ENCODE measurements at places on chromosomes 4 and X. TPM values are rescaled to one million over a fixed set of nuclear protein-coding genes. Genes with fewer than 3 reads are reported as not detected.
A peak's percentile ranks its signal among the peaks of the same experiment; 100 is the strongest.

DNA sequence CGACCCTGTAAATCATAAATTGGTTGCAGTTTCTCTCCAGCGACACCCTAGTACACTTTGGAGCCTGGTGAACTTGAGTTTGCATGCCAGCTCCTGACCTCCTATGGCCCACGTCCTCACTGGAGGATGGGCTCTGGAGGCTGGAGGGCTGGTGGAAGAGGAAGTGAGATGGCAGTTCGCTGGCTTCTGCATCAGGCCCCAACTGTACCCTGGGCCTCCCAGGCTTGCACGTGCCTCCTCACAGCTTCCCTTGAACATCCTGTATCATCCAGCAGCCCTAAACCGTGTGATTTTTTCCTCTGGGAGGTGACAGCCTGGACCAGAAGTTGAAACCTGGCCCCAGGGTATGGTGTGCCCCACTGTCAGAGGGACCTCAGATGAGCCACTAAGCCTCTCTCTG lies 78.5 kb downstream of the HTRA3 start:
- no peak for DNase-seq

DNA sequence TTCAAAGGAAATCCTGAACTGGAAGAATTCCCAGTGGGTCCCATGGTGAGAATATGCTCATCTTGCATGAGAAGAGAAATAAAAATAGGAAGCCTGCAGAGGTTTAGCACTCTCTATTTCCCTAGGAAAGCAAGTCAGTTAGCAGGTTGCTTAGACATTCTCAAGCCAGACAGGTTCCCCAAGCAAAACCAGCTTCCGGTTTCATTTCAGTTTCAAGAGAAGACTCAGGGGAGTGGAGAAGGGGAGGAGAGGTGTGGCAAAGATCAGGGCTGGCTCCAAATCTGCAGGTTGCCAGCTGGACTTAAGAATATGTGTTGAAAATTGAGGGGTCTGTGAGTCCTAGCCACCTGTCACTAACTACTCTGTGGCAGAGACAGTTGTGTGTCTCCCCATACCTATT lies 107.5 kb downstream of the CLNK start:
- DNase-seq, result no peak

DNA sequence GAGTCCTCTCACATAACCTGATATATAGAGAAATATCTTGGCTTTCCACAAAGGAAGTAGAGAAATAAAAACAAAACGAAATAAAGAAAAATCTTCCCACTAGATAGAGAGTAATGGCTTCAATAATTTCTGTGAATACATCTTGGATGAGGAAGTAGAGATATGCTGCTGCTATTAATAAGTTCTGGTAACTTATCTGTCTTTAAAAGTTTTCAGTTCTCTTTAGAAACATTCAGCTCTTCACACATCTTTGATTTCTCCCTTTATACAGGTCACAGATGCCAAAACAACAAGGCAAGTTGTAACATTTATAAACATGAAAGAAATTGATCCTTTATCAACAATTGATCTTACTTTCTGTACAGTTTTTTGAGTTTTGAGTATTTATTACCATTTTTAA lies 615.8 kb downstream of the TRAM1L1 start:
- no peak for DNase-seq

- DNase-seq, result no peak
Observed at GRCh38 chr4:121777625-121778024, 12.7 kb upstream of the SMIM43 start.

DNA sequence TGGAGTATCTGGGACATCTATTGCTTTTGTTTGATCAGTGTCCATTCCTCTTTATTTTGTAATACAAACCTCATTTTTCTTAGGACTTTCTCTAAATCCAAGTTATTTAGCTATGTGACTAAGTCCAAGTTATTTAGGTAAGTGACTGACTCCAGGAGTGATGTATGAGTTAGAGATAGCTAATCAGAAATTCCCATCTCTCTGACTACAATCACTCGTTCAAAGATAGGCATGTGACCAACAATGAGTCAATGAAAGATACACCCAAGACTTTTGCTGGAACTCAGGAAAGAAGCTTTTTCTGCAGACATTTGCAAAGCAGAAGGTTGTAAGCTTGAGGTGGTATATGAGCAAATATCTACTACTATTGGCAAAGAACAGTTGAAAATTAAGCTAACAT lies 72.5 kb upstream of the KCNIP4 start:
- DNase-seq, result peak; percentile 59

DNA sequence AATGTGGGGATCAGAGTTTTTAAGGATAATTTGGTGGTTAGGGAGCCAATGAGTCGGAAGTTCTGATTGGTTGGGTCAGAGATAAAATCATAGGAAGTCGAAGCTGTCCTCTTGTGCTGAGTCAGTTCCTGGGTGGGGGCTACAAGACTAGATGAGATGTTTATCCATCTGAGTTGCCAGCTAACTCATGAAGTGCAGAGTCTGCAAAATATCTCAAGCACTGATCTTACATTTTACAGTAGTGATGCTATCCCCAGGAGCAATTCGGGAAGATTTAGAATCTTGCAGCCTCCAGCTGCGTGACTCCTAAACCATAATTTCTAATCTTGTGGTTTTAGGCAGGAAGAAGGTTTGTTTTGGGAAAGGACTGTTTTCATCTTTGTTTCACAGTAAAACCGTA lies 565.8 kb upstream of the SPANXN1 start:
- DNase-seq, result peak; percentile 91

- DNase-seq, result no peak
Observed at GRCh38 chr4:120293341-120293740, 226.7 kb upstream of the MAD2L1 start.

DNA sequence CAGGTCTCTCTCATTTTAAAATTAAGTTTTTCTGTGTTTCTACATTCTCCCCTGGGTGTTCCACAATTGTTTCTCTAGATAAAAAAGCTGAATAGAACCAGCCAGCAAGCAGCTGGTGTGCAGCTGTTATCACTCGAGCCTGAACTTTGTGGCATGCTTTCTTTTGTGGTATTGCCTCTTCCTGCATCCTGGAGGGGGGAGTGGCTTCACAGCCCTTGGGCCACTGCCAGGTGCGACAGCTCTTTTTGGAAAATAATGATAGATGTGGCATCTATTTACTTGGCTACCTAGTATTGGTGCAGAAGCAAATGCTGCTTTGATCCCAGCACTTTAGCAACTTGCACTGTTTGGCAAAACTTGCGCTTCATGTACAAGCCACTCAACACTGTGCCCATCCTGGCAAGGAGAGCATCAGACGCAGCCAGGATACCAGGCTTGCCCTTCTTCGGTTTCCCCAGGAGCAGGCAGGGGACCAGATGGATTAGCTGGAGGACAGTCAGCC lies 69.4 kb downstream of the HMGB2 start:
- DNase-seq, result peak; percentile 66

DNA sequence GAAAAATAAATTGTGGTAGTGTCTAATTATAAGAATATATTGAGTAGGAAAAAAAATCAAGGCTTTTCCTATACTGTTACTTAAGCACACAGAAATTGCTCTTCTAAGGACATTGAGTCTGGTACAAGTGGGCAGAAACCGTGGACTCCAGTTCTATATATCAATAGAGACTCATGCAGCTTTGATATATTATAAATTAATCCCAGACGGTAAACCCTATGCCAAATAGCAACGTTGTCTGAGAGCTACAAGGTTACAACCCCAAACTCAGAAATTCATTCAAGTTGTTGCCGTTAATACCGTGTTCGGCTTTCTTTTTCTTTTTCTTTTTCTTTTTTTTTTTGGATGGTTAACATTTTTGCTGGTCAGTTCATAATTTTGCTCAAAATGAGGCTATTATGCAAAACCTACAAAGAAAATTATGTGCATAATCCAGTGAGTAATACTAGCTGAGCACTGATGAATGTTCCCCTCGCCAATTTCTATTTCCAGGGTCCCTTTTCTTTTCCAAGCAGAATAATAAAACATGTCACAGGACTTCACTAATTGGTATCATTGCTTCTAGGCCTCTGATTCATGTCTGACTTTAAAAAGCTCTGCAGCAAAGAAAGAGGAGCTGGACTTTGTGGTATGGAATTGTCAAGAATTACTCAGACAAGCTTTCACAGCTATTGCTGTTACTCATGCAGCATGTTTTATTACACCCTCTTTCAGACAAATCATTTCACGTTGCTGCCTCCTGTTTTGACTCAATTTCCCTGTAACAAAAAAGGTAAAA lies 737.7 kb downstream of the NLGN4X start:
- no peak for DNase-seq

DNA sequence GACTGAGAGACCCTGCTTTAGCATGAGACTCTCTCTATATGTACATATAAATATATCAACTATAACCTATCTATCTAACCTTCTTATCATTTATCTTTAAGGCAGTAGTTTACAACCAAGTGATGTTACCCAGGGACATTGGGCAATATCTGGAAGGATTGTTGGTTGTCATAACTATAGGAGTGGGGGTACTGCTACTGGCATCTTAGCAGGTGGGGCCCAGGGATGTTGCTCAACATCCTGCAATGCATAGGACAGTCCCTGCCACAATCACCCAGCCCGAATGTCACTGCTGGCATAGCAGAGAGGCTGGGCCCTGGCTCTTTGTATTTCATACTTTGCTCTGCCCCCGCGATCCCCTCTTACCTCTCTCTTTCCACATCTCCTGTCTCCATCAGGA lies 397.7 kb downstream of the IL15 start:
- no peak for DNase-seq

DNA sequence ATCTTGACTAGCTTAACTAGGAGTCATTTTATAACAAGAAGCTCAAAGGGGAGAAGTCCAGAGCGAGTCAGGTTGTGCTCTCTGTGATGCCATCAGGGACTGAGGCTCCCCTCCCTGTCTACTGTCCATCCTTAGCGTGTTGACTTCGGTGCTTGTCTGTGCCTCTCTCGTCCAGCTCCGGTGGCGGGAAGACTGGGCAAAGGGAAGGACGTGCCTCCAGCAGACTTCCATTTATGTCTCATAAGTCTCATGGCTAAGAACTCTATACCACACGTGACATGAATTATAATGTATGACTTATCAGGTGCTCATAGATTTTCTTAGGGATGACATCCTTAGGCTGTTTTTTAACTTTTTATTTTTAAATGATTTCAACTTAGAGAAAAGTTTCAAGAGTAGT lies 92.6 kb upstream of the TLR2 start:
- DNase-seq, result no peak

The FGFBP2 gene
- total RNA-seq, result not detected

The GAGE12F gene
- 1.1 TPM for total RNA-seq

The ARX gene
- total RNA-seq, result 0.03 TPM

The FAM9A gene
- not detected for total RNA-seq

Measured in A172 (cell line).